Stimulated activated CD4-positive, alpha-beta T cell treated with anti-CD3 and anti-CD28 coated beads, Interleukin-1b, Interleukin-23, amount 100 ng/mL, for 1 hour (primary cell): ENCODE measurements at places on chromosomes 2 and 18.

DNA sequence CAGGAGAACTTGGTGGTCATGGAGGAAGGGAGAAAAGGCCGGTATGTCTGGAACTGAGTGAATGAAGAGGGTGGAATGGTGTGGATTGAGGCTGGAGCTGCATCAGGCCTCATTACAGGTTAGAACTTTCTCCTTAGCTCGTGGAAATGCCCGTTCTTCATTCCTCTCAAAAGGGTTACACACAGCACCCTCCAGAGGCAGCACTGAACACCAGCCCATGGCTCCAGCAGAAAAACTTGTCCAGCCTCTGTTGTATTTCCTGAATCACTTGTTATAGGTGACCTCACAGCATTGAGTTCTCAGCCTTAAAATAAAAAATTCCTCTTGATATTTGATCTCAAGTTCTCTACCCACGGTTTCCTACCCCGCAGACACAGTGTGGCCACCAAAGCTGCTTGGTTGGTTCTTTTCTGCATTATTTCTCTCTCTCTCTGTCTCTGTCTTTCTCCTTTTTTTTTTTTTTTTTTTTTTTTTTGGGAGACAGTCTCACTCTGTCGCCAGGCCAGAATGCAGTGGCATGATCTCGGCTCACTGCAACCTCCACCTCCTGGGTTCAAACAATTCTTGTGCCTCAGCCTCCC lies 89.6 kb downstream of the ITGB1BP1 start:
- no peak for DNase-seq

- no peak for DNase-seq
Observed at GRCh38 chr2:178827739-178828485, 20.7 kb upstream of the TTN start.

GRCh38 chr18:63240531-63241316 lies 78.8 kb downstream of the BCL2 start:
- no peak for DNase-seq

GRCh38 chr2:241107031-241107783 lies 5.1 kb upstream of the MTERF4 start:
- DNase-seq = no peak

DNA sequence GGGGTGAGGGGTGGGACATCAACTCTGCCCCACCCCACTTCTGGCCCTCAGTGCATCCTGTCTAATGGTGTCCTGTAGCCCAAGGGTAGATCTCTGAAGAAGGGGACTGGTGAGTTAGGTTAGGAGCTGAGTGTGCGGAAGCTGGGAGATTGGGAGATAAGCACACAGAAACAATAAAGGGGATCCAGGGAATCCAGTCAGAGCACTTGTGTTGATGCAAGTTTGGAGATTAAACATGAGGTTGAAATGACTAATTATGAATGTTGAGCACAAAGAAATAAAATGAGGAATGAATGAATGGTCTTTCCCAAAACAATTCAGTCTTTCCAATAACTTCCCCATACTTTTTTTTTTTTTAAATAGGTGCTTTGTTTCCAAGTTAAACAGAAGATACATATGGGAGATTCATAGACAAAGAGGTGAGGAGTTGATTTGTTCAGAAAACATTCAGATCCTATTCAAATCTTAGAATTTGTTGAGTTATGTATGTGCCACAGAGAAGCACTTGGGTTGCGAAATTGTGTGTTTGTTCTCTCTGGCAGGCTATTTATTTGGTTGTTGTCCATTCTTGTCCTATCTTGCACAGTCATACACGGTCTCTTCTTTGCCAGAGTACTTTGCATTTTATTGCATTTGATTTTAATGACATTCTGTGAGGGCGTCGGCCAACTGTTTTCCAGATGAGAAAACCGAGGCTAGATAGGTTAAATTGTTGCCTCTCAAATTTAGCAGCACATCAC lies 31.6 kb upstream of the NABP1 start:
- DNase-seq = no peak

DNA sequence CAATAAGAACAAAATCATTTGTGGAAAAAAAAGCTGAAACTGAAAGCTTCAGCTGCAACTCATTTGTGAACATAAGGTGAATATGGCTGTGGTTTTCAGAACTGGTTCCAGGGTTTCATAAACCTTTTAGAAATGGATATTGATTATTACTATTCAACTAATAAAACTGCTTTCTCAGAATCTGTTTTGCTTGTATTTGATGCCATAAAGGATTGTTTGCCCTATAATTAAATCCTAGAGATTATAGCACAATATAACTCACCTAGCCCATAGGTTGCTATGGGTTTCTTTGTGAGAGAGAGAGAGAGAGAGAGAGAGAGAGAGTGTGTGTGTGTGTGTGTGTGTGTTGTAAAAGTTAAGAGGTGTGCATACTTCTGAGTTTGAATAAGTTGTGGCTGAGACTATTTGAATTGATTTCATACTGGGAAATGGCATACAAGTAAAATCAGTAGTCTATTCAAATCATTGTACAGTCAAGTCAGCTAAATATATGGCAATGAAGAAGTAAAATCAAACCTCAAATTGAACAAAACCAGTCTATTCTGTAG lies 339.2 kb downstream of the ARHGAP15 start:
- no peak for DNase-seq

GRCh38 chr2:4838626-4839025 lies 853.6 kb upstream of the SOX11 start:
- DNase-seq = no peak

DNA sequence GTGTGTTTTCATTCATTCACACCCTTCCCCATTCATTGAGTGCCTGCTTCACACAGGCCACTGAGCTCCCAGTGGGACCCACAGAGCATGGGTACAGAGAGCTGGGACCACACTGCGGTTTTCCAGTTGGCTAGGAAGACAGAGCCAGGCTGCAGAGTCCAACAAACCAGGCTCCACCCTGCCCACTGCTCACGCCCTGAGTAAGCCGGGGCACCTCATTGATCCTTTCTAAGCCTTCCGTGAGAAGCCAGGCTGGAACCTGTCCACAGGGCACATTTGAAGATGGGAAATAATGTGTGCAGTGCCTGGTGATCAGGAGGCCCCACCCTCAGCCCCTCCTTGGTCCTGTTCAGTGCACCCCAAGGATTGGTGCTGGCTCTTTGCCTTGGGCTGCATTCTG lies 13.5 kb downstream of the KCNIP3 start:
- DNase-seq = no peak

DNA sequence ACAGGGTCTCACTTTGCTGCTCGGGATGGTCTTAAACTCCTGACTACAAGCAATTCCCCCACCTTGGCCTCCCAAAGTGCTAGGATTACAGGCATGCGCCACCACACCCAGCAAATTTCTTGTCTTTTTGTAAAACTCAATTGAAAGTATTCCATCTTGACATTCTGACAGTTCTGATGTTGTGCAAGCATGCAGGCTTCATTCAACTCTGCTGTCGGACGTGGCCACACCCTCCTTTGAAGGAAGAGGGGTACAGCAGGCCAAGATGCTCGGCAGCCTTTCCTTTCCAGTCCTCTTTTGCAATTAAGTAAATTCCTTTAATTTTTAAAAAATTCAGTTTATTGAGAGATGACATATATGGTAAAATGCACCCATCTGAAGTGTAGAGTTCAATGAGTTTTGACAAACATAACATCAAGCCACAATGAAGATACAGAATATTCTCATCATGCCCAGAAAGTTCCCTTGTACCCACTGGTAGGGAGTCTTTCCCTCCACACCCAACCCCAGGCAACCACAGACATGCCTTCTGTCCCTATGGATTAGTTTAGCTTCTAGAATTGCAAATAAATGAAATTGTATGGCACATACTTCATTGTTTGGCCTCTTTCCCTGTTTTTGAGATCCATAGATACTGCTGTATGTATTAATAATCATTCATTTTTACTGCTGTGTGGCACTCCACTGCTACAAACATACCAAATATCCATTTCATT lies 33.1 kb downstream of the TUBB6 start:
- DNase-seq = no peak

GRCh38 chr2:133766164-133766832 lies 198.0 kb upstream of the NCKAP5 start:
- no peak for DNase-seq

- no peak for DNase-seq
Observed at GRCh38 chr2:224860786-224861185, 144.6 kb upstream of the CCDC195 start.

DNA sequence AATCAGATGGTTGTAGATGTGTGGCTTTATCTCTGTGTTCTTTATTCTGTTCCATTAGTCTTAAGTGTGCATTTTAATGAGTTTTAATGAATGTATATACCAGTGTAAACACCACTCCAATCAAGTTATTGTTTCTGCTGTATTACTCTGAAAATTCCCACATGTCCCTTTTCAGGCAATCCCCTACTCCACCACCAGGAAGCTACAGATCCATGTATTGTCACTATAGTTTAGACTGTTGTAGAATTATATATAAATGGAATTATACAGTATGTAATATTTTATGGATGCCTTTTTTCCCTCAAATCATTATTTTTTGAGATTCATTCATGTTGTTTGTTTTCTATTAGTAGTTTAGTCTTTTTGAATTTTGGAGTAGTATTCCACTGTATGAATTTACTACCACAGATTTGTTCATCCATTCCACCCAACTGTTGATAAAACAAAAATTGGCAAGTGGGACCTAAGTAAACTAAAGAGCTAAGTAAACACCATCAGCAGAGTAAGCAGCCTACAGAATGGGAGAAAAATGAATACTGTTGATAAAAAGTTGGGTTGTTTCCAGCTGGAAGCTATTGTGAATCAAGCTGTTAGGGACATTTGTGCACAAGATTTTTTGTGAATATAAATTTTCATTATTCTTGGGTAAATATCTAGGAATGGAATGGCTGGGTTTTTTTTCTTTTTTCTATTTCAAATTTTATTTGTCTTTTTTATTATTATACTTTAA lies 262.0 kb downstream of the CAMKMT start:
- DNase-seq = no peak

- DNase-seq = no peak
Observed at GRCh38 chr2:12928197-12928774, 211.6 kb downstream of the TRIB2 start.

GRCh38 chr2:38074058-38074763 lies 1.7 kb downstream of the CYP1B1 start:
- no peak for DNase-seq

DNA sequence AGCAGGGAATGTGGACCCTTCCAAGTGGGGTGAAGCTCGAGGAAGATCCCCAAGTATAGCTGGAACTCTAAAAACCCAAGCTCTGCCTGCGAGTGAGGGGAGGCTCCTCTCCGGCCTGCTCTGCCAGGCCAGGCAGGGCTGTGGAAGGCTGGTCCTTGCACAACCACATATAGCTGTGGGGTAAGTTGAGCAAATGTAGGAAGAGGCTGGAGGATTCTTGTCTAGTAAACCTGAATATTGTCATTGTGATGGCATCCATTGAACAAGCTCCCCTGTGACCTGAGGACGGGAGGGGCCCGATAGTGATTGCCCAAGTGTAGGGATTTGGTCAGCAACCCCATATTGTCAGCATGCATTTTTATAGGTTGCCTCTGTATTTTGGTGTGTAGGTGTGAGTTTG lies 103.0 kb downstream of the ACKR3 start:
- no peak for DNase-seq

DNA sequence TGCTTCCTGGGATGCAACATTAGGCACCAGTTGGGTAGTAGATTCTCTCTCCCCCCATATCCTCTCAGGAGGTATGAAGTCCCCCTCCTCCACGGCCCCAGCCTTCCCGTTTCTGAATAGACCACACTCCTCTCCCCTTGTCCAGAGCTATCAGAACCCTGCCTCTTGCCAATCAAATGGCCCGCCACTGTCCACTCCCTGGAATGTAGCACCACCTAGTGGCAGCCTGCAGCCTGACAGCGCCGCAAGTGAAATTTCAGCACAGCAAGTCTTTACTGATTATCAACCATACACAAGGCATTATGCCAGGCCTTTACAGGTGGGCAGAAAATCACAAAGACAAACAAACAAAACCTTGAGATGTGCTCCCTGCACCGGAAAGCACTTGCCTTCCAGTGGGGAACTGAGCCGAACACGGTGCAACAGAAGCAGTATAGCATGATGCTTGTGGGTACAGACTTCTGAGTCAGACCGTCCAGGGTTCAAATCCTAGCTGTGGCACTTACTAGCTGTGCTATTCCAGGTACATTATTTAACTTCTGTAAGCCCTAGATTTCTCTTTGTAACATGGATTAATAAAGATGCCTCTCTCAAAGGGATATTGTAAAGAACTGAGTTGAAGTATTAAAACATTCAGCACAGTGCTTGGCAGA lies 174.0 kb downstream of the SMAD2 start:
- no peak for DNase-seq

DNA sequence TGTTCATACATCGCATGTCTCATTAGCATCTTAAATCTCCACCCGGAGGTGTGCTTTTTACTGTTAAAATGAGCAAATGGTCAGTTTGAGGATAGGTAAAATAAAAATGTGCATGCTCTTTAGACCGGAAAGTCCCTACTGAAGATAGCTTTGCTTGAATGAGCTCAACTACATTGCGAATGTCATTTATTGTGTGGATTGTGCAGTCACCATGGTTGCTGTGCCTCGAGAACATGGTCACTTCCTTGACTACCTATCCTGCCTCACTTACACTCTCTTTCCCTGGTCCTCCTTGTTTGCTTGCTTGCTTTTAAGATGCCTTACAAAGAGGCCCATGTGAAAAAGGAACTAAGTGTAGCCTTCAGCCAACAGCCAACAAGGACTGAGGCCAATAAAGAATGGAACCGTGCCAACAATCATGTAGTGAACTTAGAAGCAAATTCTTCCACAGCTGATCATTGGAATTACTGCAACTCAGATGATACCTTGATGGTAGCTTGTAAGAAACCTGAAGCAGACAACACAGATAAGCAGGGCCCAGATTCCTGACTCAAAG lies 72.2 kb upstream of the BARD1 start:
- DNase-seq = no peak

- DNase-seq = no peak
Observed at GRCh38 chr2:31151501-31151900, 13.3 kb upstream of the GALNT14 start.

DNA sequence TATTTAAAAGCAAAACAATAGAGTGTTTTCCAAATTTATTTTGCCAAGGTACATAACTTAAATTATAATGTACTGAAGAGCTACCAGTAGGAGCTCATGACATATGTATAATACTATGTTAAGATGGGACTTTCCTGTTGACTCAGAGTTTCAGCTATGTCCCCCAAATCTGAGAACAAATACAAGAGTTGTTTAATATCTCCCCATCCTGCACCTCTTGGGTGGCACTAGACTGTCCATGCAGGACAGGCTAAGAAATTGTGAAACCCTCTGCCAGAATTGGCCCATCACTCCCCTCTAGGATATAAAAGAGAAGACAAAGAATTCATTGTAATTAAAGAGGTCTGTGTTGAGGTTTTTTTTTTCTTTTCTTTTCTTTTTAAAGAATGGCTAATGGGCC lies 21.7 kb upstream of the CTAGE1 start:
- no peak for DNase-seq
